LNCaP clone FGC (cell line): ENCODE measurements at places on chromosomes 2 and 18.

GRCh38 chr2:113000436-113000835 lies 4.8 kb upstream of the IL36A start:
- DNase-seq = no peak

DNA sequence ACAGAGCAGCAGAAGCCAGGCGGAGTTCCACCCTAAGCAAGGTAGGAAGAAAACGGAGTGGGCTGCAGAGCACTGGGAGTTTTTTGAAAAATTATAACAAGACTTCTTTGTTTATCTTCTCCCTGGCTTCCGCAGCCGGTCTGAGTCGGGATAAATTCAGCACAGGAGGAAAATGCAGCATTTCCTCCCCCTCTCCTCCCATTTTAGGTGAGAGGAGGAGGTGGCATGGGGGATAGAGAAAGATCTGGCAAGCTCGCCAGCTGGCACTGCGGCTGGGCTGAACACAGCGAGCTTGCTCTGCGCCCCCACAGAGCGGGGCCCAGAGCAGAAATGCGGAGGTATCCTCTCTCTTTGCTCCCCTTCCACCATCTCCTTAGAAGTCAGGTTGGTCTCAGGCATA lies 17.7 kb upstream of the CHRNA1 start:
- no peak for DNase-seq

DNA sequence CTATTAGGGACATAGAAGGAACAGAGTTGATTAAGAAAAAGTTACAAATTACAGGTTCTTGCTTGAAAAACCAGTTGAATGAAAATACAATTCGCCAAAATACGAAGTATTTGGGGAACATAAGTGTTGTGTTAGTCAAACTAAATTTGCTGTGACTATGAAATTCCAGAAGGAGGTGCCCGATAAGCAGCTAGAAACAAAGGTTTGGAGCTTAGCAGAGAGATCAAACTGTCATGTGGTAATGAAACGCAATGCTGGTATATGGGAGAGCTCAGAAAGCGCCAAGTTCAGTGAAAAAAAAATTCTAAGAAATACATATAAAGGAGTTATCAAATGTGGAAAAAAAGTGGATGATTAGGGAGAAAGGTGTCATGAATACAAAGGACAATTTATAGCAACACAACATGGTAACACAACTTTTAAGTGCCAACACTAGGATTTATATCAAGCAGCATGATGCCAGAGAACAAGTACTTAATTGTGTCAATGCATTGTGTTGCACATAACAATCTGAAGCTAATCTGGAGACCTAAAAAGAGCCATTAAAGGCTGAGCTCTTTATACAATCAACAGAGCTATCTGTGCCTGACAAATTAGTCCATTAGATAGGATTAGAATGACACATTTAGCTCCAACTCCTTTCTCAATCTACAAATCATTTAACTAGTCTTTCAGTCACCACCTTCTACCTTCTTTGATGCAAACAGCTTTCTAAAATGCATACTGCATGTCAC lies 31.2 kb downstream of the SMAD2 start:
- no peak for DNase-seq

- no peak for DNase-seq
These were observed 31.0 kb downstream of the ZC3H15 start for GRCh38 chr2:186517090-186517489.

DNA sequence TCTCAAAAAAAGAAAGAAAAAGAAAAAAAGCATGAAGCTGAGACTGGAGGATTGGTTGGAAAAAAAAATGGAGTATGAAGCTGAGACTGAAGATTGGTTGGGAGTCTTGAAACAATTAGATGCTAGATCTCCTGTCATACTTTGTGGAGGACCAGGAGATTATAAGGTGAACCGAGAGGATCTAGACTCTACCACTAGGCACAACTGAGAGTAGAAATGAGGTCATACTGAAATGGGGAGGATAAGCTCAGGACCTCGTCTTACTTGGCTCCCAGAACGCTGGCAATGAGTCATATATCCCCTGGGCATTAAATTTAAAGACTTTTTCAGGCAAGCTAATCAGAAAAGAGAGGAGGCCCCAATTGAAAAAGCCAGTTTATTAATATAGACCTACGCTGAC lies 3.3 kb upstream of the ORC2 start:
- no peak for DNase-seq

- DNase-seq = no peak
These were observed 24.1 kb upstream of the ACVR1 start for GRCh38 chr2:157900203-157900602.

- DNase-seq = no peak
These were observed 127.2 kb upstream of the EML6 start for GRCh38 chr2:54595999-54596902.

DNA sequence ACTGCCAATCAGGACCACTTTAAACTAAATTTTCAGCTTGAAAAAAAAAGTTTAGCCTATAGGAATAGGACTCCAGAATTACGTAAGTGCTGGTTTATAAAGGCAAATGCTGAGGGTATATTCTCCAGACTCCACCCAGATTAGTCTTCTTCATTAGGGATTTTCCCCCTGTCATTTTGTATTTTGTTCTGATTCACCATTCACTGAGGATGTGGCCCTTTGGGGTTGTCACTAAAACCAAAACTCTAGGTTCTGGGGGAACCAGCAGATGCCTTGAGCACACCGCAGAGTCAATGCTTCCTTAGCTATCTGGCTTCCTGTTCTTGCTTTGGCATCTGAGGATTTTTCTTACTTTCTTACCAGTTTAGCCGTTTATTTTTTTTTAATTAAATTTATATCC lies 10.5 kb downstream of the SCYGR4 start:
- DNase-seq = no peak

GRCh38 chr2:115771516-115771915 lies 1329.1 kb downstream of the DPP10 start:
- DNase-seq = no peak

DNA sequence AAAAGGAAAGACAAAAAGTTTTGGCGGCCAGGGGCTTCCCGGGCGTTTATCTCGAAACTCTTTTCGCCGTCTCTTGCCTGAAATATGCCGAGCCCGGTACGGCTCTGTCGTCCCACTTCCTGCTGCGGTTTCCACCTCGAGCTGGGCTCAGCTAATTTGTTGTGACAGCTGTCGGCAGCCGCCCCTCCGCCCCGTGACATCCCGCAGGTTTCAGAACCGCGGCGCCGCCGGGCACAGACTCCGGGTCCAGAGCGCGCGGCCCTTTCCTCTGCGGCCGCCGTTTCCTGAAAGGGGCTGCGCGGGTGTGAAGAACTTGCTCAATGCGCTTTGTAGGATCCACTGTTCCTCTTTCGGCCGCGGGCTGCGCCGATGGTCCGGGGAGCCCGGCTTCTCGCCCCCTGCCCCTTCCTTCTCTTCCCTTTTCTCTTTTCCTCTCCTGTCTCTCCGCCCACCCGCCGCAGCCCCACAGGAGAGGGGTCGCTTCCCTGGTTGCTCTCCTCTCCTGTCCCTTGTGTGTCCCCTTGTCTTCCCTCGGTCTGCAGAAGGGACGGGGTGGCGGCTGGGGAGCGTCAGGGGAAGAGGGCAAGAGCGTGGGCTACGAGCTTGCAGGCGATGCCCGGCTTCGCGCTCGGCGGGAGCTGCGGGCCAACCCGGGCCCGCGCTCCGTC lies 648 bp downstream of the ARID5A start:
- DNase-seq = no peak
